ENCODE measurements at places on chromosomes 16 and 17.
A peak's percentile ranks its signal among the peaks of the same experiment; 100 is the strongest.

GRCh38 chr16:71746442-71747046, 22.0 kb upstream of the PHLPP2 start:
- no peak for DNase-seq

DNA sequence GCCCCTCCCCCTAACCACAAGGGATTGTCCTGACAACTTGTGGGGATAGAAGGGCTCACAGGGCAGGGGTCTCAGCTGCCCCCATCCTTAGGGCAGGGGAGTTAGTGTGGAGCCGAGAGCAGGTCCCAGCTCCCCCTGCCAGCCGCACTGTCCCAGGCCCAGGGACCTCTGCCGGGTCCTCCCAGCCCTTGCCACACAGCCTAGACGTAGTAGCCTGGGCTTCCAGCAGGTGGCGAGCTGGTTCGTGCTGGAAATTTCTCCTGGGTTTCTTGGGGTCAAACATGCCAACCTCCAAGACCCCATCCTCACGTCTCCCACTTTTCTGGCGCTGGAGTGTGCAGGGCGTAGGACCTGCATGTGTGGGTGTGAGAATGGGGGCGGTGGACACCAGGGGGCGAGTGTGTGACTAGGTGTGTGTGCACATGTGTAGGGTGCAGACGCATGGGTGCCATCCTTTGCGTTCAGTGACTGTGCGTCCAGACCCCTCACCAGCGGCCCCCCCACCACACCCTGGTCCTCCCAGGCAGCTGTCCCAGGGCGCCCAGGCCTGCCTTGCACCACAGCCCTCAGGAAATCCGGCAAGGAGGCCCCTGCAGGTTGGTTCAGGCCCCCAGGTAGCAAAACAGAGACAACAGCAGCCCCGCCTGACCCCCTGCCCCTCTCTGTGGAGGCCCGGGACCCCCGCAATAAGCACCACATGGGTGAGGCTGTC, 29.5 kb downstream of the SBK1 start:
- no peak for DNase-seq

DNA sequence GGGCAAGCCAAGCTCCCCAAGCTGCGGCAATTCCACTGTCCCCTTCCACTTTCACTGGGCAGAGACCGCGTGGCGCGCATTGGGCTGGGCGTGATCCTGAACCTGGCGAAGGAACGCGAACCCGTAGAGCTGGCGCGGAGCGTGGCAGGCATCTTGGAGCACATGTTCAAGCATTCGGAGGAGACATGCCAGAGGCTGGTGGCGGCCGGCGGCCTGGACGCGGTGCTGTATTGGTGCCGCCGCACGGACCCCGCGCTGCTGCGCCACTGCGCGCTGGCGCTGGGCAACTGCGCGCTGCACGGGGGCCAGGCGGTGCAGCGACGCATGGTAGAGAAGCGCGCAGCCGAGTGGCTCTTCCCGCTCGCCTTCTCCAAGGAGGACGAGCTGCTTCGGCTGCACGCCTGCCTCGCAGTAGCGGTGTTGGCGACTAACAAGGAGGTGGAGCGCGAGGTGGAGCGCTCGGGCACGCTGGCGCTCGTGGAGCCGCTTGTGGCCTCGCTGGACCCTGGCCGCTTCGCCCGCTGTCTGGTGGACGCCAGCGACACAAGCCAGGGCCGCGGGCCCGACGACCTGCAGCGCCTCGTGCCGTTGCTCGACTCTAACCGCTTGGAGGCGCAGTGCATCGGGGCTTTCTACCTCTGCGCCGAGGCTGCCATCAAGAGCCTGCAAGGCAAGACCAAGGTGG, 9.8 kb downstream of the SARM1 start:
- no peak for DNase-seq

DNA sequence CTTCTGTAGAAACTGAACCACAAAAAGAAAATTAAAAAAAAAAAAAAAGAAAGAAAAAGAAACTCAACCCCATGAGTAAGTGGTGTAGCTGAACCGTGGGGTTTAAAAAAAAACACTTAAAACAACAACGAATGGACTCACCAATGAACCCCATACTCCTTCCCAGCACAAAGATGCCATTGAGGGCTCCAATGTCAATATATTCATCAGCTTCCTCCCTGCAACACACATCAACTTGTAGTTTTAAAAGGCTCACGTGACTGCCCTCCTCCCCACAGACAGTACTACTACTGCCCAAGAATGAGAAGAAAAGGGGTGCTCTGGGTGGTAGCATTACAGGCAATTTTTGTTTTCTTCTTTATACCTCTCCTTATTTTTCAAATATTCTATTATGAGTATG, 3.3 kb upstream of the KLHL11 start:
- DNase-seq = no peak

DNA sequence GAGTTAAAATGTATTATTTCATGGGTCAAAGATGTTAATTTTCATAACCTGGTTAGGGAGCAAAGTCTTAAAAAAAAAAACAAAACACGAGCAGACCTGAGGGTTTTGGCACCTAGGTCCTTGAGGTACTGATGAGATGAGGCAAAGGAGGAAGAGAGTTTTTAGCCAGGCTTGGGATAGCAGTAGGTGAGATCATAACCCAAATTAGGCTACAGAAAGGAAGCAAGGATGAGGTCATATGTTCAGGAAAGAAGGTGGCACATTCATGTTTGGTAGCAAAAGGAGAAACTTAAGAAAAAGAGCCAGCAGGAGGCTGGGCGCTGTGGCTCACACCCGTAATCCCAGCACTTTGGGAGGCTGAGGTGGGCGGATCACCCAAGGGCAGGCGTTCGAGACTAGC, 2.8 kb downstream of the ATXN1L start:
- DNase-seq = no peak

- no peak for DNase-seq
Observed at GRCh38 chr17:14316126-14316832, 15.4 kb downstream of the HS3ST3B1 start.

GRCh38 chr16:69922200-69922599, 28.9 kb upstream of the CLEC18A start:
- DNase-seq = no peak

DNA sequence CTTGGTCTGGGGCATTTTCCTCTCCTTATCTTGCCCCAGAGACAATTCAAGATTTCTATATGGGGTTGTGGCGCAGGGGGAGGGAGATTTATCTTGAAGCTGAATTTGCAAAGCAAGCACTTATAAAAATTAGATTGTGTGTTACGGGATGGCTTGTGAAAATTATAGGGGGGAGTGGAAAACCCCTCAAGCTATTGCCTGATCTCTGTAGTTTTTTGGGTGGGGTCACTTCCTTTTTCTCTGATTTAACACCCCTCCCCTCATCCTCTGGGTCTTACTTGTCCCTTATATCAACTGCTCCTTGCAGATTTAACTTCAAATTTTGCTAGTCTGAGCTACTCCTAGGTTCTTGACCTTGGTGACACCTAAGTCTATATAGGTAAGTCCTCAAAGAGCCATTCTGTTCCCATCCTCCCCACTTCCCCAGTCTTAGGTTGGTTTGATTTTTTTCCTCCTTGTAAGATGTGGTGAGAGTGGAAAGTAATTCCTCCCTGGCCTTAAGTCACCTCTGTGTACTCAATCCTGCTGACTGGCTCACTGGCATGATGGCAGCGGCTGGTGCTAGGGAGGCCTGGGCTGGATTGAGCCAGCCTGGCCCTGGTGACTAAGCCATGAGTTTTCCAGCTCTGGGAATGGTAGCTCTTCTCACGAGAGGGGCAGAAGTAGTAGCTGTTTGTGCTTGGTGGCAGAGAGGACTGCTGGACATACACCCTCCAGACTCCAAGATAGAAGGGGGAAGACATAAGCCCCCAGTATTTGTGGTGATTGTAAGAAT, 2.3 kb downstream of the ARL4D start:
- no peak for DNase-seq

GRCh38 chr16:280552-280951, at the start of gene ARHGDIG:
Gene ARHGDIG (plus strand): TSS chr16:280591. CDS start chr16:280681, 90 bp downstream.
- no peak for DNase-seq

DNA sequence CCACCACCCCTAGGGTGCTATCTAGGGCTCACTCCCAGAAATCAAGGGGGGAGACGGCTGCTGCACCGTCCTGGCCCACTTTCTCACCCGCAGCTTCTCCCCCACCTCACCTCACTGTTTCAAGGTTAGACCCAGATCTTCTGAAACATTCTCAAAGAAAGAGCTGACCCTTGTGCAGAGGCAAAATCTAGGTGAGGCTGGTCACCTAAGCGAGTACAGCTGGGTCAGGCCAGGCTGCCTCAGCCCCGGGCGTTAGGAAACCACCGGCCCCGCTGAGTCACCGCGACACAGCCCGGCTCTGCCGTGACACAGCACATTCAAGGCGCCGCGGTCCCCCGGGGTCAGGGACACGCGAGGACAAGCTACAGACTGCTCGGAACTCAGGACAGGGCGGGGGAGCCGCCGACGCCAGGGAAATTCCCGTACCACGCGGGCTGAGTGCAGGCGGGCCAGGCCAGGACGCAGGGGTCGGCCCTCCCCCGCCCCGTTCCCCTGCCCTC, 27.1 kb downstream of the GNPTG start:
- DNase-seq = peak; percentile 60

DNA sequence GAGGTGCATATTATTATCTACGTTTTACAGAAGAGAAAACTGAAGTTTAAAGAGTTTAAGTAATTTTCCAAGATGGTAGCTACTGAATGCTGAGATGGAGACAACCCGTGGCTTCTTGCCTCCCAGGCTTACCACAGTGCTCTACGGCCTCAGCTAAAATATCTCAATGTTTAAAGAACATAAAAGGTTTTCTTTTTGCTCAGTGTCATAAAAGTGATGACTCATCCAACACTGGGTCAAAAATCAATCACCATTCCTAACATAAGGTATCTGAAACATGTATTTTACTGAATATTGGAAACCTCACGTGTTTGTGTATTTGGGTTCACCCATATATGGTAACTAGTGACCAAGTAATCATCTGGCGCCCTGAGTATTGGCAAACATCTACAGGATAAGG, 18.4 kb downstream of the ABCA9 start:
- no peak for DNase-seq

DNA sequence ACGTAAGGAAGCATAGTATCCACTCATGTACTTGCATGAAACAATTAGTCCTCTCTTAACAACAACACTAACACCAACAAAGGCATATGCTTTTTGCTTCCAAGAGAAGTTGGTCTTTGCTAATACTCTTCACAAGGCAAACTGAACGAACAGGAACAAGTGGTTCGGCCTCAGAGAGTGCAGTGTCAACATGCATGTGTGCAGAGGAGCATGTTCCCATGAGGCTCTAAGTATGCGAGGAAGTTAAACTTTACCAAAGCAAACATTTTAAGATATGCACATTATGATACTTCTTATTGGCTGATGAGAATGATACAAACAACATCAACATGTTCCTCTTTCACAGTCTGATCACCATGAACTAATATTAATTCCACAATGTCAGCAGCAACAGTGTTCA, 285.3 kb upstream of the IRX5 start:
- no peak for DNase-seq

GRCh38 chr17:6683081-6683684, 30.0 kb downstream of the SLC13A5 start:
- DNase-seq = no peak

GRCh38 chr17:19005137-19005773, 691 bp upstream of the FAM83G start:
- no peak for DNase-seq

DNA sequence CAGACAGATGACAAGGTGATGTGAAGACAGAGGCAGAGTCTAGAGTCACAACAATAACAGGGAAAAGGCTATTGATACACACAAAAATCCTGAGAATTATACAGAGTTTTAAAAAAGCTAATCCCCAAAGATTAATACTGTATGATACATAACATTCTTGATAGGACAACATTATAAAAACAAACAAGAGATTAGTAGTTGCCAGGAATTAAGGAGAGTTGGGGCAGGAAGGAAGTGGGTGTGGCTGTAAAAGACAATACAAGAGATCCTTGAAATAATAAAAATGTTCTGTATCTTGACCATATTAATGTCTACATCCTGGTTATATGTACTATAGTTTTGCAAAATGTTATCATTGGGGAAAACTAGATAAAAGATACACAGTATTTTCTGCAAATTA, 309.5 kb upstream of the PMFBP1 start:
- no peak for DNase-seq

GRCh38 chr16:30335598-30336474, 19.3 kb downstream of the CD2BP2 start:
- DNase-seq = no peak

GRCh38 chr16:89744813-89745212, 23.5 kb downstream of the ZNF276 start:
- no peak for DNase-seq

GRCh38 chr16:69381231-69381630, 4.6 kb downstream of the TERF2 start:
- no peak for DNase-seq

DNA sequence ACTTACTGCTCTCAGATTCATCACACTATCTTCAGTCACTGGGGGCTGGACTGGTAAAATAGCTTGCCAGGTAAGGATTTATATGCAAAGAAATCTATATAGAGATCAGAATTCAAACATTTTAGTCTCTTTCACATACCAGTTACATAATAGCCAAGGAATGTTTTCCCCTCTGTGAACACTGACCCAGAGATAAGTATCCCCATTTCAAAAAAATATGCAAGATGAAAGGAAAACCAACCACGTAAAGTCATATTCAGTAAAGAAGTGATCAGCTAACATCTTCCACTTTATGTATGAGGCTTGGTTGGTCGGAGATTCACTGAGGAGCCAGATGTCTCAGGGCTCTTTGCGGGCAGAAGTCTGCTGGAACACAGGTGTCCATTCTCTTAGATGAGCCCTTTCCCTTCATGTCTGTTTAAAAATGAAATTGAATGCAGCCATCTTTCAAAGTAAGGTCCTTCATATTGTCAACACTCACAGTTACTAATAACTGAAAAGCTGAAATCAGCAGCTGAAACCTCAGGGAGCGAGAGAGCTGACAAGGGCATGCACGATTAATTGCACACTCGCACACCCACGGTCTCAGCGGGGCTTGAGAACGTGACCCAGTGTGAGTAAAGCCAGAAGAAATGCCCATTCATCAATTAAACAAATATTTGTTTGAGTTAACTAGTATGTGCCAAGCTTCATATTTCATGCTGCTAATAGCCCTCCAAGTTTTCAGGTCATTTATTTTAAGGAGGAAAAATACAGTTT, 161.2 kb downstream of the MRTFB start:
- DNase-seq = no peak

GRCh38 chr16:16850274-16850673, 471.3 kb downstream of the NPIPA7 start:
- DNase-seq = no peak

DNA sequence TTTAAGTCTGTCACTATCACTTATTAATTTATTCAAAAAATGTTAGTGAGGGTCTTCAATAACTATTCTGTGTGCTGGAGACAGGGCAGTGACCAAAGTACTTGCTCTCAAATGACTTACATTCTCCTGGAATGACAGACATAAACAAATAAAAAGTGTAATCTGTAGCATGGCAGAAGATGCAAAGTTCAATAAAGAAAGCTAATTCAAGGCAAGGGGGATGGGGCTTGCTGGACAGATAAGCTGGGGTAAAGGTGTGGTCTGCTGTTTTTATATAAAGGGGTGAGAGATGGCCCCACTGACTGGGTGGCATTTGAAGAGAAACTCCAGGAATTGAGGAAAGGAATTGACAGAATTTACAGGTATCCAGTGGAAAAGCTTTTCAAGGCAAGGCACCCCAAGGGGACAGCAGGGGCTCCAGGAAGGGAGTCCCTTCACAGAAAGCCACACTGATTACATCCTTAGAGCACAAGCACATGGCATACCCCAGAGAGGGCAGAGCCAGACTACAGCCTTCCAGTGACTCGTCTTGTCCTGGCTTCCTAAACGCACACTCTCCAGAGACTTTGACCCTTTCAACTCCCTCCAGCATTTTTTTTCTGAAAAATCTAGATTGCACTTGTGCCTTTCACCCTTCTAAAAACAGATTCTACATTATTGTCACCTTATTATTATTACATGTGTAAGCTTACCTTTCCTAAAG, 123.7 kb upstream of the HS3ST3A1 start:
- no peak for DNase-seq

GRCh38 chr16:27228045-27228444, 24.7 kb downstream of the KDM8 start:
- DNase-seq = no peak
